Aorta (tissue), 5 donors: ENCODE measurements at places on chromosomes 3 and 15. TPM values are rescaled to one million over a fixed set of nuclear protein-coding genes. Genes with fewer than 3 reads are reported as not detected.

TRIM42 gene
- total RNA-seq: not detected

NPAP1 gene
- not detected for total RNA-seq

GRCh38 chr3:154210986-154211385, 89.8 kb downstream of the ARHGEF26 start:
- no peak for DNase-seq

GRCh38 chr3:157794771-157795170, 291.6 kb upstream of the VEPH1 start:
- DNase-seq: no peak

DNA sequence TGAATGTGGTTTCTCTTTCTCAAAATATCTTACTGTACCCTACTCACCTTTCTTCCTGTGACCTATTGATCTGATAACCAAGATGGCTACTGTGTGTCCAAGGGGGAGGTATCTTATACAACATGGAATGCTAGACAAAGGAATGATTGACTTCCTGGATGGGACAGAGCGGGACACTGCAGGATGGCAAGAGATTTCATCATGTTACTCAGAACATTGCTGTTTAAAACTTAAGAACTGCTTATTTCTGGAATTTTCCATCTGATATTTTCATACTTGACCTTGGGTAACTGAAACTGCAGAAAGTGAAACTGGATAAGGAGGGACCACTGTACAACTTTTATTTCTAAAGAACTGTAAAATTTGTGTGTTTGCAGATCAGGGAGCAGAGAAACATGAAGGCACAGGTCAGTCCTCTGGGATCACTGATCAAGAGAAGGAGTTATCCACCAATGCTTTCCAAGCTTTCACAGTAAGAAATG, 18.5 kb downstream of the CNOT10 start:
- no peak for DNase-seq

- DNase-seq: no peak
Measured at GRCh38 chr3:98726084-98726483, 37.1 kb upstream of the ST3GAL6 start.
